ENCODE measurements at places on chromosomes 11 and 22. TPM values are rescaled to one million over a fixed set of nuclear protein-coding genes. Genes with fewer than 3 reads are reported as not detected.

DNA sequence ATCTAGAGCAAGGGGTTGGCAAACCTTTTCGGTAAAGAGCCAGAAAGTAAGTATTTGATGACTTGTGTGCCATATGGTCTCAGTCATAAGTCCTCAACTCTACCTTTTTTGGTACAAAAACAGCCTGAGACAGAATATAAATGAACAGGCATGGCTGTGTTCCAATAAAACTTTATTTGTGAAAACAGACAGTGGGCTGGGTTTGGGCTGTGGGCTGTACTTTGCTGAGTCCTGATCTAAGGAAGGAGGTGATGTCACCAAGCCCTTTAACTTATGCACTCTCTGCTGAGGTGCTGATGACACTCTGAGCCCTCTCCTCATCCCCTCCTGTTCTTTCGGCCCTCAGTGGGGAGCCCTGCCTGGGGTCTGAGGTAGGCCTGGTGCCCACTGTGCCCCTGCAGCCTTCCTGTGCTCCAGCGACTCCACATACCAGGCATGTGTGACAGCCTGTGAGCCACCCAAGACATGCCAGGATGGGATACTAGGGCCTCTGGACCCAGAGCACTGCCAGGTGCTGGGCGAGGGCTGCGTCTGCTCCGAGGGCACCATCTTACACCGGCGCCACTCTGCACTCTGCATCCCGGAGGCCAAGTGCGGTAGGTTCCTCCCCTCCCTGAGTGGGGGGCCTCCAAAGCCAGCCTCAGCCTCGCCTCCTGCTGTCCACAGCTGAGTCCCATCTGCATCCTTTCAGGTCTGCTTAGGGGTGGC lies 85.9 kb upstream of the MYOD1 start:
- no peak for DNase-seq

GRCh38 chr22:40928657-40929056 lies 22.5 kb upstream of the RBX1 start:
- DNase-seq: no peak

- DNase-seq: no peak
These were observed 45.5 kb upstream of the GLYATL1B start for GRCh38 chr11:59040607-59041006.

SLC35F2 gene
- 32.8 TPM for polyA plus RNA-seq

VWCE gene
- polyA plus RNA-seq: 0.63 TPM

PGA3 gene
- polyA plus RNA-seq: not detected

Data from A549 (cell line).